ENCODE measurements at places on chromosomes 12 and 14.

- no peak for DNase-seq
These were observed 36.8 kb upstream of the TMPO start for GRCh38 chr12:98478606-98479005.

DNA sequence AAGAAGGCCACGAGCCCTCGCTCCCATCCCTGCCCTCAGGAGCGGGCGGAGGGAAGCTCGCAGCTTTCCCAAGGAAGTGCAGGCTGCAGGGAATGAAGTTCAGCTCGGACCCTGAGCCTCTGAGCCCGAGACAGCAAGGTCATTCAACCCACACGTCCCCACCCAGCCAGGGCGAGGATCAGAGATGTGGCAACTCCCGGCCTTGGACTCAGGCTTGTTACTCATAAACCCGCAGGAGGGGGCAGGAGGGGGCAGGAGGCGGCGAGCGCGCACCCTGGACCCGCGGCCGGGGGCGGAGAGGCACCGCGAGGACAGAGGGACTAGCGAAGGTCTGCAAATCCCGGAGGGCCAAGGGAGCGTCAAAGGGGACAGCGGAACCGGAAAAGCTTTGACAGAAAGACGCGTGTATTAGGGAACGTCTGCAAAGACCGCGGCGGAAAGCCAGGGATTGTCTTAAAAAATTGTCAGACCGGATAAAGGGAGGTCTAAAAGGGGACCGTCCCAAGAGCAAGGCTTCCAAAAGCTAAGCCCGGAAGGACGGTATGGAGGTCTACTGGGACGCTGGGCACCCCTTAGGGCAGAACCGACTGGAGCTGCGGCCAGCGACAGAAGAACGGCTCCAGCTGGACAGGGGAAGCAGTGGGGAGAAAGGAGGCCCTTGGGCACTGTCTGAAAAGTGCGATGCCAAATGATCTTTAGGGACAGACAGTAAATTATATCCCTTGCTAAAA is 611 bp upstream of the DCAF11 start:
- peak; percentile 83 for DNase-seq

DNA sequence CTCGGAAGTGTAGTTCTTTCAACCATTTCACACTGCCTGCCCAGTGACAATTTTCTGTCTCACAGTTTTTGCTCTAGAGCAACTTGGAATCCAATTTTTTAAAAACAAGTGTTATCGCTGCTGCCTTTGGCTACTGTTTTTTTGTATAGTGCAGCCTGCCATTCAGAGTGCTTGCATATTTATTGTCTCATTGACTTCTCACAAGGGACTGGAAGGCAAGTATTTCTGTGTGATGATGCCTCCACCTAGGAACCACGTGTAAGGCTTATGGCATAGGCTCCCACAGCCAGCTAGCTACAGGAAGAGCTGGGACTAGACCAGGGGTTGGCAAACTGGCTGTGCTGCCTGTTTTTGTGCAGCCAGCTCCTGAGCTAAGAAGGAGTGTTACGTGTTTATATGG is 903 bp downstream of the PARPBP start:
- DNase-seq: no peak

DNA sequence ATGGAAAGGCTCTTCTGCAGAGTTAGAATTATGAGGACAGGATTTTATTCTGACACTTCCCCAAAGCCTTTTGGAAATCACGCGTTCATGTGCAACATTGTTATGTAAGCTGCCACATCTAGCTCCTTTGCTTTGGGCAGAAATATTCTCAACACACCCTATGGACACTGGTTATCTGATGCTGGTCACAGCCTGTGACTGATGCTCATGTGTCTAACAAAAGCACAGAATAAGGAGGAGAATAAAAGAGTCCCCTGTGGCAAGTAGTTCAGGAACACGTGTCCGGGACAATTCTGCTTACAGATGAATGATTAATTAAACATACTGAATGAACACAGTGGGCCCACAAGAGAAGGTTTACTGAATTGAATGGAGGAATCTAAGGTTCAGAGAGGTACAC is 22.1 kb downstream of the FOXN3 start:
- no peak for DNase-seq

- no peak for DNase-seq
These were observed 62.1 kb upstream of the PLEKHG7 start for GRCh38 chr12:92640691-92641090.

GRCh38 chr12:52255926-52256583 is 18.4 kb upstream of the KRT86 start:
- no peak for DNase-seq

DNA sequence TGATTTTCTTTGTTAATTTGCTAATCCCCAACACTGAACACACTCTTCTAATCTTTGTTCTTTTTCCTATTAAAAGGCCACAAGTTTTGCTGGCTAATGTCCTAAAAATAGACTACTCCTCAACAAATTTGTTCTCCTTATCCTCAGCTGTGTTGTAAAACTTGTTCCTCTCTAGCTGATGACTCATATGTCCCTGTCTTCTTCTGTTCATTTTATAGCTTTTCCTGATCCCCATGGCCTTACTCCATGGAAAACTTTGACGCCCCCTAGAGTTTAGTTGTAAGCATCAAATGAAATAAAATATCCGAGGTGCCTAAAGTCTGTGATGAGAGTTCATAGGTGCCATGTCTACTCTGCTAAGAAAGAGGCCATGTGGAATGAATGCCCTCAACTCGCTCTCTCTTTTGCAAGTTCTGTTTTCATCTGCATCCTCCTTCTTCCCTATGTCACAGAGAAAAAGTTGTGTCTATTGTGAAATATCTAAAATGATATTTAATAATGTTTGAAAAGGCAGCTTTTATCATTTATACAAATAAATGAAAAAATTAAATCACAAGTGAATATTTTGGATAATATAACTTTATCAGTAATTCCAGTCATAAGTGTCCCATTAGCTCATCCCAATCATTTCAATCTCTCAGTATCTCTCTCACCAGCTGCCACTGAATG is 237.9 kb downstream of the IPO8 start:
- no peak for DNase-seq

DNA sequence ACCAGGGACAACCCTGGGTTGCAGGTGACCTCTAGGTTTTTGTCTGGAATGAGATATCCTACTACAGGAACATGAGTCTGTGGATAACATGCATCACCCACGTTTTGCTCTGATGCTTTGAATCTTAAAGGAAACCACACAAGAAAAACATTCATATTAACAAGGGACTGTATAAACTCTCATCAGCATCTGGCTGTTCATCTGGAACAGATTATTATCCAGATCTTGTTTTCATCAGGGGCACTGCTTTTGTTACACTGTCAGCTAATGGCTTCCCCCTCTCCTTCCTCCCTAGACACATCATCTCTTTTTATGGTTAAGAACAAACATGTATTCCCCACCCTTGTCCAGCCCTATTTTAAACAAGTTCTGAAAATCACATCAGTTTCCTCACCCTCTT is 1095.7 kb downstream of the AACS start:
- DNase-seq: no peak

DNA sequence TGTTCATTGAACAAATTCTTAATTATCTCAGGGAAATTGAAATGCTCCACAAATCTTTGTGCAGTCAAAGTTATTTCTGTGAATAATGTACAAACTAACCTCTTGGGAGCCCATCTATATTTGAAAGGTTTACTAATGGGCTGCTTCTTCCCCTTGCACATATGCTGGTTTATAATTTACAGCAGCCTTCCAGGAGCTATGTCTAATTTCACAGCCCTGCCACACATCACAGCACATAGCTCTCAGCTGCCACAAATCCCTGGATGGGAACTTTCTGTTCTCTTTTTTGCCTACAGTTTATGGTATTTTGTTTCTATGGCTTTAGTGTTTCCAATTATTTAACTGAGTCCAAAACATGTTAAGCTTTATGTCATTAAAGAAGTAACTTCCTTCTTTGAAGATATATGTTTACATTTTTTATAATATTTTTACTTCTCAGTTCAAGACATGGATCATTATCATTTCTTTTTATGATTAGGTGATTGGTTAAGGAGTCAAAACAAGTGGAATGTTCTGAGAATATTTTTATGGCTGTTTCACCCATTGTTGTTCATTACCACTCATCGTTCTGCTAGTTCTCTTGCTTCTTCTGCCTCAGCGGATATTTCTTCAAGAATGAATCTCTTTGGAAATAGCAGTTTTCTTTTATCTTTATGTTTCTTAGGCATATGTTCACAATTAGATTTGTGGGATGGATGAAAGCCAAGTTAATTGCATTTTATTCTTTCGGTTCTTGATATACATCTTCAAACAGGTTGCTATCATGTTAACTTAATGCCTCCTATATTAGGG is 475.6 kb upstream of the MIS18BP1 start:
- DNase-seq: no peak

DNA sequence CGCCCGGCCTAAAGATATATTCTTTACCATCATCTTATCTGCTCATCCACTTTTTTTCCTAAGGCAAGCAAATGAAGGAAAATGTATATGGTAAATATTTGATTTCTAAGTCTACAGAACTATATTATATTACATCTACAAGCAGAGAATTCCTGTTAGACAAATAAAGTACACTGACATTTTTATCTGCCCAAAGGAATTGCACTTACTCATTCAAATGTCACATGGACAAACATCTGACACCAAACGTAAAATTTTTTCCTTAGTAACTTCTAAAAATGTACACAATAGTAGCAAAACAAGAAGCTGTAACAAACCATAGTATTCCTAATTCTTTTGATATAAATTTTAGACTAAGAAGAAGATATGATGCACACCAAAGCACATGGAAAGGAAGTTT is 51.0 kb downstream of the SPPL3 start:
- DNase-seq: no peak

DNA sequence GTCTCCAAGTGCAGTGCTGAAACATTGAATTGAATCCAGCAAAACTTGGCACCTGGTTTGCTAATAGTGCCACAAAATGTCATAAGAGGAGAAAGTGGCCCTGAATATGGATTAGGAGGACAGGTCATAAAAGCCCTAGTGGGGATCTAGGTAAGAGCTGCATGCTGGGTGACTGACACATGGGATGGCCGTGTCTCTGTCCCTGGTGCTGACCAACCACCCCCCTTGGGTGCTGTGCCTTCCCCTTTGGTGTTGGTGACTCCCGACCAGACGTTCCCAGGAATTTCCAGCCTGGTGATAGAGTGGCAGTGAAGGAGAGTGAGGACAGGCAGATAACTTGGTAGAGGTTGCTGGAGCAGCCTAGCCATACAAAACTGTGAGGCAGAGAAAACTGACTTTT is 142.8 kb downstream of the VRK1 start:
- DNase-seq: no peak

GRCh38 chr14:51018521-51018920 is 74.2 kb upstream of the PYGL start:
- DNase-seq: no peak

DNA sequence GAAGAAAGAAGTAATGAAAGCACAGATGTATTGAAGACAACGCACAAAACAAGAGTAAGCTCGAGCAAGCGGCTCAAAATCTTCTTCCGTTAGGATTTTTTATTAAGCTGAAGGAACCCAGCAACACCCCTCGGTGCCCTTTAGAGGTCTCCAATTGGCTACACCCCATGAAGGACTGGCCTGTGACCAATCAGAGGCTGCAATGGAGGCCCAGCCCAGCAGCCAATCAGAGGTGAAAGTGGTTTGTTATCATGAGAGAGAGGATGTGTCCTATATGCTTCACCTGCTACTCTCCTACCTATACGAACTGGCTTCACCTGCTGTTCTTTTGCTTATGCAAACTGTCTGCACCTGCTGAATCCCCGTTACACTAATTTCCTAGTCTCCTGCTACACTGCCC is 358.8 kb downstream of the C12orf50 start:
- DNase-seq: no peak

DNA sequence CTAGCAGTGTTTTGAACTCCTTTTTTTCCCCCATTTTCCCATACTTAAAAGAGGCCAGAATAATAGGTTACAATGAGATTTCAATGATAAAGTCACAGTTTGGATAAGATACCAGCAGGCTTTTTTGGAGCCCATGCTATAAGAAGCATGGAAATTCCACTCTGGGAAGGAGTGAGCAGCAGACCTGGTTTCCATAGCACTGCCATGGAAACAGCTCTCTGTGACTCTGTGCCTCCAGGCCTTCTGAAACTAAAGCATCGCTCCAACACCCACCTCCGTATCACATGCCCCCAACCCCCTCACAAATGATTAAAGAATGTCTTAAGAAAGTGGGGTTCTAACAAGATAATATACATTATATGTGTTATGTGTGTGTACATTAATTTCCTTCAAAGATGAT is 165.0 kb downstream of the GRIN2B start:
- DNase-seq: no peak

DNA sequence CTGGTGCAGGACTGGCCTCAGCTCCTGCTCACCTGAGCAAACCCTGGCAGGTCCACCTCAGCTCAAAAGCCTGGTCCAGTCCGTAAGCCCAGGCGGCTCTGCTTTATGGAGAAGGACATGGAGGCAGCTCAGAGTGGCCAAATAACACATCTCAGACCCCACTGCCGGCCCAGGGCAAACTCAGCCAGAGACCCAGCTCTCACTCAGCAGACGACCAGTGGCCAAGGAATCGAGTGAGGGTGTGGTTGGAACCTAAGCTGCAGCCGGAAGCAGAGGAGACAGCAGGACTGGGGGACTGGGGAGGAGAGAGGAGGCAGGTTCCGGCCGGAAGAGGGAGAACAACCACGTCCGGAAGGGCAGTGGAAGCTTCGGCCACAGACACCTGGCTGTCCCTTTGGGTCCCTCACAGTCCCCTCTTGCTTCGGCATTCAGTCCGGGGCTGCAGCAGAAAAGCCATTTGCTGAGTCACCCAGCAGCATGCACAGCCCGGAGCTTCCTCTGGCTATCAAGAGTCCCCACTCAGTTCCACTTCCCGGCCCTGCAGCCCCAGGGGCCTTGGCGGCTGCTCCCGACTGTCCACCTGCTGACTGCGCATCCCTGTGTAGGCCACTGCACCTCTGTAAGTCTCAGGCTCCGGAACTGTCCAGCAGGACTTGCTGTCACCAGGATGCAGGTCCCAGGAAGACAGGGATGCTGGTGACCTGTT is 104.0 kb downstream of the CALM1 start:
- DNase-seq: no peak

DNA sequence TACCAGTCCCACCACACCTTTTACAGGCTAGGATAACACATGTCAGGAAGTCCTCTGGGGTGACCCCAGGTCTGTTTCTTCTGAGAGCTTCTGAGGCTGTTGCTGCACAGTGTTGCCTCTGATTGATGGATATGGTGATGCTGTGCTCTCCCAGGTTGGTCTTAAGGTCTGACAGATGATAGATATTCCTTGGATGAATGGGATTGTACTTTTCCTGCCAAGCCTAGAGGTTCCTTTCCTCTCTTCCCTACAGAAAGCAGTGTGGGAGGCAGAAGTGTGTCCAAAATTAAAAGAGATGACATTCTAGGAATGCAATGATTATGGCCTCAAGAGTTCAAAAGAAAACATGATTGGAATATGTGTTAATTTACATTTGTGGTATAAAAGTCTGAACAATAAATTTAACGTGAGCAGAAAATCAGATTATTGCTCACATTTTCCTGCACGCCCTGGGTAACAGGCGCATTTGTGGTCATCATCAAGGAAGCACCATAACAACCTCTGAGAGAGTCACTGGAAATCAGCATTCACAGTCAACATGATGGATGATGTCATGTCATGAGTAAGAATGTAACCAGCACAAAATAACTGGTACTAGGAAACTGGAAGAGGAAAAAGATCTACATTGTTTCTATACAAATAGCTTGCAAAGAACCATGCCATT is 73.7 kb downstream of the BBS10 start:
- no peak for DNase-seq

GRCh38 chr12:54935235-54935951 is 49.2 kb downstream of the TESPA1 start:
- DNase-seq: no peak

All from CD4-positive, alpha-beta T cell treated with Interleukin-15 for 1 hour (primary cell).